ENCODE measurements at places on chromosomes 5 and 9.

GRCh38 chr9:31084350-31084749 lies 1300.1 kb upstream of the ACO1 start:
- no peak for DNase-seq

- no peak for DNase-seq
Observed at GRCh38 chr5:139803978-139804377, 8.4 kb downstream of the PSD2 start.

DNA sequence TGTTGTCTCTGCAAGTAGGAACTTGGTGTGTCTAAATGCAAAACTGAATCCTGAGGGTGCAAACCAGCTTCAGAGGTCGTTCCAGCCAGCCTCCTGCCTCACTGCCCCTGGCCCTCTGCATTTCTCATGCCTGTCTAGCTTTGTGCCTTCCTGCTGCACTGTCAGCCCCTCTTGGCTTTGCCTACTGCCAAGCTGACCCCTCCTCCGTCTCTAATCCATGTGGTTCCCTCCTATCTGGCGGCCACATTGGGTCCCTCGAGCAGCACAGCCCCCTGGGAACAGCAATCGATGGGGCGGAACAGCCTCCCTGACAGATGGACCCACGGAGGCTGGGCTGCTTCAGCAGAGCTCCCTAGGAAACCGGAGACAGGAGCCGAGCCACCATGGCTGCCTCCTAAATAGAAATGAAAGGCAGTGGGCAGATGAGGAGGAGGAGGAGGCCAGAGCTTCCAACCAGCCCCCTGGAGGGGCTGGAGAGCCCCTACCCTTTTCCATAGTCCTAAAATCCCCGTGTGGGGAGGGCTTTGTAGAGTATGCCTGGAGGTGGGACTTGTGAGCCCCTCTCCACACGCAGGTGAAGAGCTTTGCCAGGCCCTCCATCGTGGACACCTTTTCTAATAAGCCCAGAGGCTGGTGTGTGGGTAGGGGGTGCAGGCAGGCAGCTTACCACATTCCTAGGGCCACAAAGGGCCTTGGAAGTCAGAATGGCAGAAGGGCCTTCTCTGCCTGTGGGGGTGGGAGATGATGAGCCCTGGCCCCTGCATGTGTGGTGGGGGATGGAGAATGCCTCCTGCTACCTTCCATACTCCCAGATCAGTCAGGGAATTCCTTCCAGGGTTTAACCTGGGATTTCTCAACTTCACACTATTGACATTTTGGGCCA lies 9.2 kb upstream of the CXXC5 start:
- no peak for DNase-seq

DNA sequence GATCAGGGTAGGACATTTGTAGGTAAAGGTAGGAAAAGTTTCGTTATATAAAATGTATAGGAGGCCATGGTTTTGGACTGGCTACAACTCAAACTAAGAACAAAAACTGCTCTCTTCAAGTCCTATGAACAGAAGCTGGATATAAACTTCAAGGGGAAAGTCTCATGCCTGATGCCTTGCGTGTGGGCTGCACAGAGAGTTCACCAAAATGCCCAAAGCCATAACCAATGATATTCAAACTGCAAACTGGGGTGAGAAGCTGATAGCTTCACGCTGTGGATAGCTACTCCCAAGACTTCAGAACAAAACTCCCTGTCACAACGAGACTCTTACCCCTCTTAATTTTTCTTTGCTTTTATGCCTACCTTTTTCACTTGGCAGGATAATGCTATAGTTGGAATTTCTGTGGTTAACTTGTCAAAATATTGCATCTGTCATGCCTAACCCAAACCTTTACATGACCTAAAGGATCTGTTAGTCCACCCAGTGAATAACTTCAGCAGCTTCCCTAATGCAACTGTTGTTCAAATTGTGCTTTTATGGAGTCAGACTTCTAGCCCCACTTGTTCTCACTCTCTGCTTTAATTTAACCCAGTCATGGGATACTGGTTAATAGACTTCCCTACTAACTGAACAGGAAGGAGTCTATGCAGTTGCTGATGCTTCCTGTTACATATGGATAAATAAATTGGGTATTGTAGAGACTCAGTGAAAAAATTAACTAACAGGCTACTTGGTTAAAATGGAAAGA lies 71.9 kb downstream of the SFXN1 start:
- DNase-seq, result no peak

GRCh38 chr5:92543201-92543600 lies 1037.8 kb downstream of the NR2F1-AS1 start:
- peak; percentile 41 for DNase-seq

GRCh38 chr5:172795318-172795977 lies 24.5 kb upstream of the DUSP1 start:
- peak; percentile 97 for DNase-seq

DNA sequence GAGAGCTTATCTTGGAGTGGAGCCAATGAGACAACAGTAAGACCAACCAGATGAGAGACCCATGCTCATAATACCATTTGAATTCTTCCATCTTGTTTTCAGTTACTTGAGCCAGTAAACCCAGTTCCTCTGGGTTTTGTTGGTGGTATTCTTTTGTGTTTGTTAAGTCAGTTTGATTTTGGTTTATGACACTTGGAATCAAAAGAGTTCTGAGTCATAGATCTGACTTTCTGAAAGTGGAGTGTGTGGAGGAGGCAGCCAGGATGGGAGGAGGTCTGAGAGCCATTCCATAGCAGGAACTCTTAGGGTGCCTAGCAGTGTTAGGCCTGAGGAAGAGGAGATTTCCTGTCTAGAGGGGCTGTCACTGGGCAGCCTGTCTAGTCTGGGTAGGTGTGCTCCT lies 24.6 kb upstream of the PANK3 start:
- DNase-seq, result peak; percentile 48

DNA sequence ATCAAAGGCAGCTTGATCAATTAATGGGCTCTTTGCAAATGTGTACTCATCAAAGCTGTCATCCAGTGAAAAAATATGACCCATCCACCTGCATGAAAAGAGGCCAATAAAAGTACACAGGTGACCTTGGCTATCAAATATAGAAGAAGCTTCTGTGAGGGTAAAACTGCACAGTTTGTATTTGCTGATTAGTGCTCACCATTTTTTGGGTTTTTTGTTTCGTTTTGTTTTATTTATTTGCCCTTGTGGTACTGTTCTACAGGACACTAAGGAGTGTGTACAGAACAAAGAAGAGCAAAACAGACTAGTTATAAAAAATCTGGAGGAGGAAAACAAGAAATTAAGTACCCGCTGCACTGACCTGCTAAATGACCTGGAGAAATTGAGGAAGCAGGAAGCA lies 101.3 kb downstream of the CNTLN start:
- DNase-seq, result no peak

All from GM23248 (cell line).